GF-D8 (cell line): ENCODE measurements at places on chromosomes 6 and 20.

- no peak for DNase-seq
Measured at GRCh38 chr6:87350516-87350915, 5.9 kb downstream of the C6orf163 start.

- no peak for DNase-seq
Measured at GRCh38 chr6:28898710-28898965, 25.1 kb downstream of the TRIM27 start.

GRCh38 chr6:112409311-112409710 lies 62.2 kb downstream of the RFPL4B start:
- DNase-seq, result no peak

DNA sequence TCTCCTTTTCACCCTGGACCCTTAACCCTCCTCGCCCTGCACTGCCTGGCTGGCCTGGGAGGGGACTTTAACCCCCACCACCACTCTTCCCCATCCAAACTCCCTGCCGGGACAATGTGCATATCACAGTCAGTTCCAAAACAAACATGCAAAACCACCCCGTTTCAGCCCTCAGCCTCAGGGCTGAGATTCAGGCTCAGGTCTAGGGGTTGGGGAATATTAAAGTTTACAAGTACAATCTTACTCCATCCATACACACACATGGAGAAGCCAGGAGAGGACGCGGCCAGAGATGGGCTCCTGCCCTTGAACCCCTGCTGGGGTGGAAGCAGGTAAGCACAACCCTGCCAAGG lies 534 bp downstream of the KIAA1755 start:
- DNase-seq, result no peak

DNA sequence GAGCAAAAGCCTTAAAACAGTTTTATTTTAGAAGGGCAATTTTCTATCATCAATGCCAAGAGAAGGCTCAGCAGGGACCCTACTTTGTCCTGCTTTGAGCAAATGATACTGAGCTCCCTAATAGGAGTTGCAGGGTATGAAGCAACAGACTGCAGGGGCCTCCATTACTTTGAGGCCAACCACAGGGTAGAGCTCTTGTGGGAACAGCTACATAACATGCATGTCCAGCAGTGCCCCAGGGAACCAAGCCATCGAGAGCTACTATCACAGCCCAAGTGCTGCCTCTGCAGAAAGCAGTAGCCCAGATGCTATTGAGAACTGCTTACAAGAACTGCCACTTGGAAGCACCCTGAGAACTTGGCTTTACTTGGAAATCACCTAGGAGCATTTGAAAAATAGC lies 222.1 kb downstream of the LAMA2 start:
- DNase-seq, result no peak

DNA sequence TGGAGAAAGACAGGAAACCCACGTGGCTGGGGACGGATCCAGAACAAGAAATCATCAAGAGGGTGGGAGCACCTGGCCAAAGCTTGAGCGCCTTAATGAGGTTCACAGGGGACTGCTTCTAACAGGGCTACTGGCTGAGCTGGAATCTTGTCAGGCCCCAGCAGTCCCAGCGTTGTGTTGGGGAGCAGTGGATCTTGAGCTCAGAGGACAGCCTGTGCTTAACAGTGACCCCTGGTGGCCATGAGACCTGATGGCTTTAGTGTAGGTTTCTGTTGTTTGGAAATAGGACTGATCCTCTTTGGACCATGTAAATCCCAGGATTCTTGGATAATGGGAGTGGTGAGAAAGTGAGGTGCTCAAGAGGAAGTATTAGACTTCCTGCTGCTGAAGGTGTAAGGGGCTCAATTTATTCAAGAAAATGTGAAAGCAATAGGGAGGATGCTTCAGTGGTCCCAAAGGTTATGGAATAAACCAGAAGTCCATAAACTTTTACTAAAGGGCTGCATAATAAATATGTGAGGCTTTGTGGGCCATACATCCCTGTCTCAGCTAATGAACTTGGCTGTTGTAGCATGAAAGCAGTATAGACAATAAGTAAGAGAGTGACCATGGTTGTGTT lies 216.2 kb downstream of the NFATC2 start:
- DNase-seq, result no peak

- no peak for DNase-seq
Measured at GRCh38 chr6:136383268-136383937, 93.8 kb upstream of the BCLAF1 start.

GRCh38 chr6:169208011-169208410 lies 45.6 kb downstream of the THBS2 start:
- DNase-seq, result no peak

- no peak for DNase-seq
Measured at GRCh38 chr6:34049395-34050342, 96.2 kb downstream of the GRM4 start.
